Fibroblast of the conjunctiva (primary cell): ENCODE measurements at places on chromosomes 5 and 9.

- no peak for DNase-seq
Observed at GRCh38 chr9:16821344-16821743, 49.1 kb downstream of the BNC2 start.

- no peak for DNase-seq
Observed at GRCh38 chr5:74406844-74407243, 233.7 kb downstream of the ENC1 start.

GRCh38 chr5:1374030-1374678, 29.3 kb upstream of the CLPTM1L start:
- no peak for DNase-seq

GRCh38 chr5:179226696-179227095, 118.6 kb downstream of the ADAMTS2 start:
- no peak for DNase-seq

GRCh38 chr5:158398360-158399201, 539.6 kb upstream of the CLINT1 start:
- DNase-seq = no peak

GRCh38 chr5:32144378-32145207, 29.5 kb downstream of the GOLPH3 start:
- no peak for DNase-seq
